Activated naive CD8-positive, alpha-beta T cell treated with anti-CD3 and anti-CD28 coated beads, Interleukin-2, amount 50 U/mL, for 24 hours (primary cell): ENCODE measurements at places on chromosomes 4 and X.

GRCh38 chrX:54891573-54891972 is 29.1 kb upstream of the TRO start:
- no peak overlapping the region for H3K27ac ChIP-seq
- H3K4me3 ChIP-seq, result no peak overlapping the region
- peaks cover 2% of the 10 kb centered on the region for H3K27me3 ChIP-seq
- no peaks in the 10 kb centered on the region for H3K36me3 ChIP-seq
- H3K4me1 ChIP-seq, result no peaks in the 10 kb centered on the region

GRCh38 chr4:164056426-164057142 is 562.1 kb downstream of the TMA16 start:
- H3K4me1 ChIP-seq, result no peaks in the 10 kb centered on the region
- H3K4me3 ChIP-seq, result no peak overlapping the region
- H3K27me3 ChIP-seq, result no peaks in the 10 kb centered on the region
- no peaks in the 10 kb centered on the region for H3K36me3 ChIP-seq

- H3K36me3 ChIP-seq, result no peaks in the 10 kb centered on the region
- peaks cover 48% of the 10 kb centered on the region for H3K4me1 ChIP-seq
- H3K27ac ChIP-seq, result peak overlapping the region; percentile 39
- H3K27me3 ChIP-seq, result peaks cover 7% of the 10 kb centered on the region
- no peak for DNase-seq
Measured at GRCh38 chr4:122512430-122512829, 55.9 kb upstream of the IL2 start.

- H3K4me3 ChIP-seq, result peak overlapping the region; percentile 86
- H3K36me3 ChIP-seq, result no peaks in the 10 kb centered on the region
- peak; percentile 15 for DNase-seq
- peaks cover 28% of the 10 kb centered on the region for H3K4me1 ChIP-seq
- H3K27me3 ChIP-seq, result peaks cover 78% of the 10 kb centered on the region
Measured at GRCh38 chr4:24471486-24472160, 112.7 kb downstream of the DHX15 start.

- DNase-seq, result no peak
- no peak overlapping the region for H3K4me3 ChIP-seq
- no peak overlapping the region for H3K27ac ChIP-seq
- no peaks in the 10 kb centered on the region for H3K4me1 ChIP-seq
- peaks cover 2% of the 10 kb centered on the region for H3K27me3 ChIP-seq
Measured at GRCh38 chr4:100540131-100540530, 22.3 kb upstream of the EMCN start.

DNA sequence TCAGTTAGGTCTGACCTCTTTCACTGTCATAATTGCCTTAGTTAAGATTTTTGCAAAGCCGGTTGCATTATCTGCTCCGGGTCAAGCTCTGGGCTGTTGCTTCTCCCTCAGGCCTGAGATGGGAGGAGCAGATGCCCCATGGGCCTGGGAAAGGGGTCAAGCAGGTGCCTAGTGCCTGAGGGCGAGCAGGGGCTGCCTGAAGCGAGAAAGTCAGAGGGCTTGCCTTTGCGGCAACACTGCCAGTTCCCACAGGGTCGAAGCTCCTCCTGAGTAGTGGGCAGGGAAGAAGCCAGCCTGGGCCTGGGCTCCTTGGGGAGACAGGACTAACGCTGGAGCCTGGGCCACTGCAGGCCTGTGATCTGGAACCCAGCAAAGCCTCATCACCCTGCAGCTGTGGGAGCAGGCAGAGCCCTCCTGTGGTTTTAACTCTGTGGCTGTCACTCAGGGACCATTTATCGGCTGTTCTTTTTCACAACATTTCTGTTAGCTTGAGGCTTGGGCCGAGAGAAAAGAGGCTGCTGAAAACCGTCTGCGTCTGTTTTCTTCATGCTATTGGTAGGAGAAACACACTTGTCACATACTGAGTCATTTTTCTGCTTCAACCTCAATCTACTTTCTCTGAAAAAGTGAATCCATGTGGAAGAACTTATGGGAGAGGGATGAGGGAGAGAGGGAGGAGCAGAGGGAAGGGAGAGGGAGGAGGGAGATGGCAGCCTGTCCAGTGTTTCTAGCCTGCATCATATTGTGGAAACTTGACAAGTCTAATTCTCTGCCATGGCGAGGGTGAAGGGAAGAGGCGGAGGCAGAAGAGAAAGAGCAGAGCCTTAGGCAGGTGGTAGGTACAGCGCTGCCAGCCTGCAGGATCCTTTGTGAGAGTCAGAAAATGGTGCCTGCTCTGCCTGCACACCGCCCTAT is 68.4 kb downstream of the RHOH start:
- no peaks in the 10 kb centered on the region for H3K27me3 ChIP-seq
- no peaks in the 10 kb centered on the region for H3K36me3 ChIP-seq
- peak overlapping the region; percentile 91 for H3K27ac ChIP-seq
- DNase-seq, result peak; percentile 48

GRCh38 chrX:118423558-118423957 is 72.1 kb upstream of the DOCK11 start:
- DNase-seq, result no peak
- no peaks in the 10 kb centered on the region for H3K27me3 ChIP-seq
- peaks cover 10% of the 10 kb centered on the region for H3K4me1 ChIP-seq
- no peak overlapping the region for H3K27ac ChIP-seq

- peak overlapping the region; percentile 77 for H3K27ac ChIP-seq
- H3K27me3 ChIP-seq, result no peaks in the 10 kb centered on the region
- H3K36me3 ChIP-seq, result no peaks in the 10 kb centered on the region
- peak overlapping the region; percentile 85 for H3K4me3 ChIP-seq
- peaks cover 45% of the 10 kb centered on the region for H3K4me1 ChIP-seq
Measured at GRCh38 chr4:39637586-39638353, 895 bp downstream of the SMIM14 start.

DNA sequence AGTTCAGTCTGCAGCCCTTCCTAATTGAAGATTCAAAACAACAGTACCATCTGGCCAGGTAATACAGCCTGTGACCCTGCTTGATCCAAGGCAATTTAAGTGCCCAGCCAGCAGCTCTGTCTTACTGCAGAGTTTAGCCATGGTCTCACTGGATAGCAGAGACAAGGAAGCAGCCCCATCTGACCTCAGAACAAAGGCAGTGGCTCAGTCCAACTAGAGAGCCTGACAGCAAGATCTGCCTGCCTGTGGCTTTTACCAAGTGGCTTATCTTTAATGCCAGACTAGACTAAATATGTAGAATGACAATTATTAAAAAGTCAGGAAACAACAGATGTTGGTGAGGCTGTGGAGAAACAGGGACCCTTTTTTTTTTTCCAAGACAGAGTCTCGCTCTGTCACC is 293.4 kb downstream of the DTHD1 start:
- H3K4me1 ChIP-seq, result no peaks in the 10 kb centered on the region
- DNase-seq, result no peak
- H3K27me3 ChIP-seq, result no peaks in the 10 kb centered on the region
- no peaks in the 10 kb centered on the region for H3K36me3 ChIP-seq
- no peak overlapping the region for H3K4me3 ChIP-seq
- H3K27ac ChIP-seq, result no peak overlapping the region

- no peak overlapping the region for H3K27ac ChIP-seq
- H3K4me1 ChIP-seq, result no peaks in the 10 kb centered on the region
- H3K36me3 ChIP-seq, result no peaks in the 10 kb centered on the region
Measured at GRCh38 chrX:104749951-104750610, 184.1 kb downstream of the IL1RAPL2 start.

DNA sequence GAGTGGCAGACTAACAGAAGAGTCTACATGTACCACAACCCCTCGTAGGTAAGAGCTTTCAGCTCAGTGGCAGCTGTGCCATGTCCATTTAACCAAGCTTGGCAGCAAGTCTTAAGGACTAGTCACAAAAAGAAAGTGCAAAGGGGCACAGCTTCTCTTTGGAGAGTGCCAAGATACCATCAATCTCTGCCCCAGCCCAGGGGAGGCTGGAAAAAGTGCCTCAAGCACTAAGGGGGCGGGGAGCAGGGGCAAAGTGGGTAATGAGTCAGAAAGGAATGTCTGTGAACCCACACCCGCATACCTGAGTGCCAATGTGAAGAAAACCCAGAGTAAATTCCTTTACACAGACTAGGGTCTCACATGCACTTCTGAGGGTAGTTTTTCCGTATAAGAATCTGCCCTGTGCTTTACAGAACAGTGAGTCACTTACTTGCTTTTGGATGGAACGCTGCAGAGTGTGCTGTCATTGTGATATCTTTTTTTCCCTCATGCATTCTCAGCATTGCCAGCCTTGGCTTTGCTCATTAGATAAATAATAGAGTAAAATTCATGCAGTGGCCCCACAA is 219.8 kb downstream of the ZNF674 start:
- peaks cover 75% of the 10 kb centered on the region for H3K4me1 ChIP-seq
- H3K27ac ChIP-seq, result peak overlapping the region; percentile 88
- H3K4me3 ChIP-seq, result peak overlapping the region; percentile 46
- no peaks in the 10 kb centered on the region for H3K36me3 ChIP-seq

GRCh38 chr4:85728464-85728863 is 253.5 kb downstream of the ARHGAP24 start:
- no peaks in the 10 kb centered on the region for H3K36me3 ChIP-seq
- no peak for DNase-seq
- H3K27ac ChIP-seq, result no peak overlapping the region

DNA sequence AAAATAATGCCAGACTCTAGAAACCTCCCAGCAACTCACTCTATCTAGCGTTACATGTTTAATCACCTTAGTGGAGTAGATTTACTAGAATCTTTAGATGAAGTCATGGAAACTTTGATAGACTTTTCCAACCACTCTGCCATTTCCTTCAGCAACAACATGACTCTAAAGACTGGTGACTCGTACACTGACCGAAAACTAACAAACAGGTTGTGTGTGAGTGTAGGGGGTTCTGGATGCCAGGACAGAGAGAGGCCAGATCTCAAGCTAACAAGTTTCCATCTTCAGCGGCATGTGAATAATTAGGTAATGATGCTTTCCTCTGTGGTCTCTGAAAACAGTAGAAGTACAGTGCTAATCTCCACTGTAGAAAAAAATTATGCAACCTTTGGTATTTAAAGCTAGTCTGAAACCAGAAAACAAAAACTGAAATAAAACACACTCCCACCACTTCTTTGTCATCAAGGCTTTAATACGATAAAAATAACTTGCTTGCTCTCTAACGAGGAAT is 286.4 kb downstream of the PRDM5 start:
- H3K36me3 ChIP-seq, result no peaks in the 10 kb centered on the region
- H3K4me3 ChIP-seq, result no peak overlapping the region
- H3K4me1 ChIP-seq, result peaks cover 9% of the 10 kb centered on the region
- no peak for DNase-seq
- no peak overlapping the region for H3K27ac ChIP-seq
- no peaks in the 10 kb centered on the region for H3K27me3 ChIP-seq

DNA sequence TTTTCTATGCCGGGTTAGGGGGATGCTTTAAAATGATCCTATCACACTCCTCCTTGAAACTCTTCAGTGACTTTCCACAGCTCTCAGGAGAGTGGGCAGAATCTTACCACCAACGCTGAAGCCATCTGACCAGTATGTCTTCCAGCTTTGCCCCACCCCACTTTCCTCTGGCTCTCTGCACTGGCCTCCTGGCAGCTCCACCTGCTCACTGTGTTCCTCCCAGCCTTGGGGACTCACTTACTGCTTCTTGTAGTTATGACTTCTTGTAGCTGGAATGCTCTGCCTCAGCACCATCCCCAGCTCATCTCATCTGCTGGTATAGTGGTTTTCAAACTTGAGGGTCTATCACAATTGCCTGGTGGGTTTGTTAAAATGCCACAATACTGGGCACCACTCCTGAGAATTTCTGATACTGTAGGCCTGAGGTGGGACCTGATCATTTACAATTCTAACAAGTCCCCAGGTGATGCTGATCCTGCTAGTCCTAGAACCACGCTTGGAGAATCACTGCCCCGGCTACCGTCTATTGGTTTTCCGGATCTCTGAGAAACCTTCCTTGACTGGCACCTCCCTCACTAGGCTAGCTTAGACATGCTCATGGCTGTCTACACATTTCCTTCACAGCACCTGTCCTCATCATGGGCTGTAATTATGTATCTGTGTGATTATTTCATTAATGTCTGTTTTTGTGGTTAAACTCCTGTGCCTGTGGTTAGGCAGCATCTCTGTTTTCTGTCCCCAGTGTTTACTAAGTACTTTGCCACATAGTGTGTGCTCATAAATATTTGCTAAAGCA is 152.2 kb downstream of the MGST2 start:
- no peaks in the 10 kb centered on the region for H3K27me3 ChIP-seq
- no peak for DNase-seq
- H3K27ac ChIP-seq, result no peak overlapping the region
- no peak overlapping the region for H3K4me3 ChIP-seq

DNA sequence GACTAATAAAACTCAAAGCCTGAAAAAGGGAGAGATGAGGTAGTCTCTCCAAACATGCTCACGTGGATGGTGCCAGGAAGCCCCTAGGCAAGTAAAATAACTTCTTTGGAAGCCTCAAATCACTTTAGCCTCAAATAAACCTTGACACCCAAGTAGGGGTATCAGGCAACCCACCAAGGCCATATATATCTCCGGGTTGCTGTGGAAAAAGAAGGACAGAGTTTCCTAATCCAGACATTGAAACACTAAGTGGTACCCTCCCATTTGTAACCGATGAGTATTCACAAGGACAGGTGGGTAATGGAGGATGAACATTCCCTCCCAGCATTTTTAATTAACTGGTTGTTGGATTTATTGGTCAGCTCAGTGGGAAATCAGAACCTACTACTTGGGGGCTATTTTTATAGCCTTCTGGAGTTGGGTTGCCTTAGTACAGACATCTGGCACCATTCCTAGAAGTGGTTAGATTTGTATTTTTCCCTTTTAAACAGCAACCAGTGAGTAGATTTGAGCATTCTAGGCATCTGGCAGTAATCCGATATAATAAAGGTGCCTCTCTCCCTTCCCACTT is 87.7 kb downstream of the GPC3 start:
- DNase-seq, result no peak
- no peaks in the 10 kb centered on the region for H3K4me1 ChIP-seq
- no peaks in the 10 kb centered on the region for H3K27me3 ChIP-seq
- H3K27ac ChIP-seq, result no peak overlapping the region
- H3K4me3 ChIP-seq, result no peak overlapping the region
- H3K36me3 ChIP-seq, result no peaks in the 10 kb centered on the region

DNA sequence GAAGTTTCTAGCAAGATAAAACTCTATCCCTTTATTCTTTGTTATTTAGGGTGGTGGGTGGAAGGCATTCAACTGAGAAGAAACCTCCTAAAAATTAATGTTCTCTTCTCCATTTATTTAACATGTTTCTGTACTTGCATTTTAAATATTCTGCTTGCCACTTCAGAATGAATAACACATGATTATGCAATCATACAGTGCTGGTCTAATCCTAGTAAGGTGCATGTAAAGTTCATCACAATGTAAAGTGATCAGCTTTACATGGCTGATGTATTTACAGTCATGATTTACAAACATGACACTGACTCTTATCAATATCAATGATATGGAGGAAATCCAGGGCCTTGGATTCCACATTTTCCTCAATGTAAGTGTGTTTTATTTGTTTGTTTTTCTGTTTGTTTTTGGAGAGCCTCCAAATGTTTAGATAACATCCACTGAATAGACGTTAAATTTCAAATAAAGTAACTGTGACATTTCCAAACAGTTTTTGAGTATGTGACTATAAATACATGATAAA is 342.1 kb upstream of the CTSO start:
- no peak overlapping the region for H3K4me3 ChIP-seq
- H3K27ac ChIP-seq, result no peak overlapping the region
- no peaks in the 10 kb centered on the region for H3K36me3 ChIP-seq
- H3K4me1 ChIP-seq, result no peaks in the 10 kb centered on the region
- no peak for DNase-seq
- H3K27me3 ChIP-seq, result no peaks in the 10 kb centered on the region
